ENCODE measurements at places on chromosomes 2 and 18. TPM values are rescaled to one million over a fixed set of nuclear protein-coding genes. Genes with fewer than 3 reads are reported as not detected.

The PLGLB2 gene
- total RNA-seq = not detected

The TUBB8B gene
- not detected for total RNA-seq

The OTOF gene
- not detected for total RNA-seq

The DTNB gene
- 6.3 TPM for total RNA-seq

The PSMD1 gene
- total RNA-seq = 159 TPM

The CD226 gene
- 0.66 TPM for total RNA-seq

The ST8SIA5 gene
- total RNA-seq = 0.15 TPM

The UGT1A10 gene
- not detected for total RNA-seq

The KLHL41 gene
- total RNA-seq = 9.8 TPM

The SRD5A2 gene
- not detected for total RNA-seq

The SERPINB11 gene
- total RNA-seq = not detected

The MRPL33 gene
- total RNA-seq = 88.9 TPM

The RRM2 gene
- total RNA-seq = 5.3 TPM

The LBH gene
- total RNA-seq = 336 TPM

The IL36G gene
- not detected for total RNA-seq

The ASPRV1 gene
- 0.33 TPM for total RNA-seq

The DPY30 gene
- 81.6 TPM for total RNA-seq

The ACVR1C gene
- total RNA-seq = 0.50 TPM

The PJVK gene
- 2.5 TPM for total RNA-seq

The GALNT1 gene
- total RNA-seq = 42.8 TPM

The ABHD1 gene
- total RNA-seq = under 0.01 TPM

The TUBA3E gene
- total RNA-seq = not detected

The UPP2 gene
- not detected for total RNA-seq

The RAB27B gene
- 2.0 TPM for total RNA-seq

The IL37 gene
- total RNA-seq = not detected
